ENCODE measurements at places on chromosomes 1 and 21. TPM values are rescaled to one million over a fixed set of nuclear protein-coding genes. Genes with fewer than 3 reads are reported as not detected.

Gene CFHR3
- total RNA-seq = 0.48 TPM

DNA sequence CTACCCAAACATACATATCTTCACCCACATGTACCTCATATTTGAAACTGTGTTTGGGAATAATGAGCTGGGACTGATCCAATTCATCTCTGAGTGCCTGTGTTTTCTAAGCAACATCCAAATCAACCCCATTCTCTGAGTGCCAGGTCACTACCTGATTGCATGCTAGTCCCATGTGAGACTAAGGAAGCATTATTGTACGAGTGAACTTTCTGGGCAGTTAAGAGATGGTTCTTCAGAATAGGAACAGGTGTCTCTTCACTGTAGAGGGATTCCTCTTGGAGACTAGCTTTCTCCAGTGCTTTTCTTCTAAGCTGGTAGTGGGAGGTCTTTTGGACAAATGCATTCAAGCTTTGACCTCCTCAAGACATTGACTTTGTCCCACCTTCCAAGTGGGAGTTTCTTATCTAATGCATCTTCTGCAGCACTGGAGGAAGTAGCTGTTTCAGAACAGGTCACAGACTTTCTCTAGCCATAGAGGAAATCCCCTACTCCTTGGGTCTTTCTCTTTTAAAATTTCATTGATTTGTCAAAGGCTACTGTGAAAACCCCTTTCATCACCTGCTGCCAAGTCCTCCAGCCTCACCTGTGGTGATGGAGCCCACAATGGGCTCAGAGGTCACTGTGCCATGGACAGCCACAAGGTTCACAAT lies 172.0 kb upstream of the KIAA0040 start:
- no peak for DNase-seq

DNA sequence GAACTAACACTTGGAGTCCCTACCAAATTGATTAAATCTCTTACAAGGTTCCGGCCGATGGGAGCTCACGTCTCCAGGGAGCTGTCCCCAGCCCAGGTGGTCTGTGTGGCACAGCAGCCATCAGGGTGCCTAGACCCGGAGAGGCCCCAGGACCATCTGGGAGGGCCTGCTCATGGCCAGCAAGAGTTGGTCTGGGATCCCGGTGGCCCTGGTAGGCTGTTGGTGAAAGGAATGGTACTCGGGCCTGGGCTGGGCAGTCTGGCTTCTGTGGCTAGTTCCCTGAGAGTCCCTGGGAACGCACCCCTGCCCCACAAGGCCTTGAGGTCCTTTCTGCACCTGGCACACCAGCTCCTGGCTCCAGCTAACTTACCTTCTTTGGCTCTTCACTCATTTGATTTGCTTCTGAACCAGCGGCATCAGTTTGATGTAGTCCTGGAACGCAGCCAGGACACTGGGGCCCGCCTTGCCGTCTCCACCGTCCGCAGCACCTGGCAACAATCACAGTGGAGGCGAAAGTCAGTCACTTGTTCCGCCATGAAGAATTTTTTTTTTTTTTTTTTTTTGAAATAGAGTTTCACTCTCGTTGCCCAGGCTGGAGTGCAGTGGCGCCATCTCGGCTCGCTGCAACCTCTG lies 62.5 kb downstream of the SCCPDH start:
- no peak for DNase-seq

DNA sequence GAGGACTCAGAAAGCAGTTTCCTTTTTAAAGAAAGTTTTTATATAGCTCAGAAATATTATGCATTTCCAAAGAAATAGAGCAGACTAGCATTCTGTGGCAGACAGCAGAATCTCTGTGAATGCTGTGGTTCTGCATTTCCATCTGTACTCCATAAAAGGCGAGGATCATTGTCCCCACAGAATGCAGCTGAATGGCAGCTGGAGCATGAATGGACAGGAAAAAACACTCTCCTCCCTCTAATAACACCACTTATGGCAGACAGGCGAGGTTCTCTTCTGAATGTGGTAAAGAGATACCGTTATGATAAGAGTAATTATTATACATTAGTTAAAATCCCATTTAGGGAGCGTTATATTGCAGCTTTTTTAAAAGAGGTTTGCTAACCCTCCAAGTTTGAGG lies 81.4 kb upstream of the WLS start:
- DNase-seq = no peak

Gene MRPL39
- total RNA-seq = 34.7 TPM

GRCh38 chr1:50724626-50725286 lies 235.3 kb downstream of the FAF1 start:
- no peak for DNase-seq

Gene PADI2
- 5.6 TPM for total RNA-seq

DNA sequence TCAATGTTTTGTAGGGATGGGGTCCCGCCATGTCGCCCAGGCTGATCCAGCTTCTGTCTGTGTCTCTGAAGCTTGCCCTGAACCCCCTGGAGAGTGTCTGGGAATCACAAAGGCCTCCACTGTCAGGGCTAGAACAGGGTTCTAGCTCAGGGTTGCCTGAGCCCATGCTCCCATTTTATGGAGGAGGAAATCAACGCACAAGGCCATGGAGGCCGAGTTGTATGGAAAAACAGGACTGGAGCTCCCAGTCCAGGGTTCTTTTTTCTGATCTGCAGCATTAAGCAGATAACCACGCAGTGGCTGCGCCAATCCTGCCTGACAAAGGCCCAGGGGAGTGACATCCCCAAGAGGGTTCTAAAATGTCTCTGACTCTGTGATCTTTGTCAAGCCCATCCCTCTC lies 67.6 kb upstream of the NBPF3 start:
- DNase-seq = no peak

Gene S100A8
- 16.5 TPM for total RNA-seq

Gene APCS
- total RNA-seq = not detected

DNA sequence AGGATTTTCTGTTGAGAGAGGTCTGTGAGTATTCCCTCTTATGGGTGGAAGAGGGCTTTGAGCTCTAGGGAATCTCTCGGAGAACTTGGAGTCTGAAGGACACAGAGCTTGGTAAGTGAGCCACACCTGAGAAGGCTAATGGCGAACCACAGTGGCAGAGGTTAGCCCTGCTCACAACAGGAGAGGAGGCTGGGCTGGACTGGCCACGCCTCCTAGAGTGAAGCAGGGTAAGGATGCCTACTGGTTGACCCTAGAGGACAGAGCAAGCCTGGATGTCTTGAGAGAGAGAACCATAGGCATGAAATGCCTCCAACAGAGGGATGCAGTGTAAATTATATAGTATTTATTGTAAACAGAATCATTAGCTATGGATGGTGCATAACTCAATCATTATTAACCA lies 232.6 kb downstream of the PCP4 start:
- no peak for DNase-seq

DNA sequence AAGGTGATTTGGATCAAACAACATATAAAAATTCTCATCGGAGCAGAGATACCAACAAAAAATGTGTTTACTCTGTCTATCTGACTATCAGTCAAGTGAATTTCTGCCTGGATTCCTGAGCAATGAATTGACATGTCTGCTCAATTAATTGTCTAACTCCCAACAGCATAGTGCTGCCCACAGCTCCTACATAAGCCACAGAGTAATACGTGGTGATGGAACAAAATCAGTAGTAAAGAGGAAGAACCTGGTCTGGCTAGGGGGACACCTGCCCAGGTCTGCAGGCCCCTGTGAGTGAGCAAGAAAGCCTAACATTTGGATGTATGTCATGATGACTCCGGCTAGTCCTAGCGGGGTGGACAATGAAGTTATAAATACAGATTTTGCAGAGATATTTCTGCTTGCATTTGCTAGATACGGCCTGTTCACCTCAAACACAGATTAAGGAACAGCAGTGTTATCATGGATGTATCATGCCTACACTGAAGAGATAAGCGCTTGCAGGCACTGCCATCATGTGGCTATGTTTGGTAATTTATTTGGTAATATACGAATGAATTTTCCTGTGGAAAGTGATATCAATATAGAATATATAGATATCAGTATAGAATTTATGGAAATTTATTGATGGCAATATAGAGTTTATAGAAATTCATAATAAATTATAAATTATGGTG lies 69.6 kb upstream of the LRRC8B start:
- peak; percentile 14 for DNase-seq

Gene EXTL1
- 2.3 TPM for total RNA-seq

DNA sequence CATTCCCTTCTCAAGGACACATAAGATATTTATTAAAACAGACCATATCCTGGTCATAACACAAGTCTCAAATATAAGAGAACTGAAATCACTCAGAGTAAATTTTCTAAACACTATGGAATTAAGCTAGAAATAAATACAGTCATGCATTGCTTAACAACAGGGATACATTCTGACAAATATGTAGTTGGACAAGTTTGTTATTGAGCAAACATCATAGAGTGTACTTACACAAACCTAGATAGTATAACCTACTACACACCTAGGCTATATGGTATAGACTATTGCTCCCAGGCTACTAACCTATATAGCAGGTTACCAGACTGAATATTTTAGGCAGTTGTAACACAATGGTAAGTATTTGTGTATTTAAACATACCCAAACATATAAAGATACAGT lies 104.0 kb downstream of the MIS18A start:
- DNase-seq = no peak

GRCh38 chr1:168134132-168134531 lies 2.6 kb downstream of the GPR161 start:
- DNase-seq = no peak
